NCI-H1417 treated with DMSO at 0.1 percent for 48 hours (cell line): ENCODE measurements at places on chromosomes 5 and 9.

DNA sequence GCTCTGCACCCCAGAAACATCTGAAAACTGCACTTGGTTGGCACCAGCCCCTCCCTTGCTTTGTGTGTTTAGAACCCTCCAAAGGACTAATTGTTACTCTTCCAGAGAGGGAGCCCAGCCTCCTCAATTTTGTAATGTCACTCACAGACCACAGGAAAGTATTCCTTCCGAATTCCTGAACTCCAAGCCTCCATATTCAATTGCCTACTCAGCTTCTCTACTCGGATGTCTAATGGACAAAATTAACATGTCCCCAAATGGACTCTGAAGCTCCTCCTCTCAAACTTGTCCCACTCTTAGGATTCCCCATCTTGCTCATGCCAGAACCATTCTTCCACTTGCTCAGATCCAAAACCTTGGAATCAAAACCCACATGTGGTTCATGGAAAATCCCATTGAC, 3.9 kb upstream of the TMEM171 start:
- no peak for DNase-seq

DNA sequence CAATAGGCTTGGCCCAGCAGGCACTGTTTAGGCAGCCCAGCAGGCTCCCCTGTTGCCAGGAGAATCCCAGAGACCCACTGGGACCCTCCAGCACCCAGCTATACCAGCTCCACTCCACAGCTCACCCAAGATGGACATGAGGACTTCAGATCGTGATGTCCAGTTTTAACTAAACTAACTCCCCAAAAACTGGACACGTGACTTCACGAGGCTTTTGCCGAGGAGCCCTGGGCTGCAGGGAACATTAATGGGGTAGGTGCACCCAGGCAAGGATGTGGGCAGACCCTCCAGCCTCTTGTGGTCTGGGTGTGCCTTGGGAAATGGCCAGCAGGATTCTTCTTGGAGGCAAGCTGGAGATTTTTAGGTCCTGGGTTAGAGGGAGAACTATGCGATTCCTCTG, 8.9 kb upstream of the NKD2 start:
- no peak for DNase-seq

DNA sequence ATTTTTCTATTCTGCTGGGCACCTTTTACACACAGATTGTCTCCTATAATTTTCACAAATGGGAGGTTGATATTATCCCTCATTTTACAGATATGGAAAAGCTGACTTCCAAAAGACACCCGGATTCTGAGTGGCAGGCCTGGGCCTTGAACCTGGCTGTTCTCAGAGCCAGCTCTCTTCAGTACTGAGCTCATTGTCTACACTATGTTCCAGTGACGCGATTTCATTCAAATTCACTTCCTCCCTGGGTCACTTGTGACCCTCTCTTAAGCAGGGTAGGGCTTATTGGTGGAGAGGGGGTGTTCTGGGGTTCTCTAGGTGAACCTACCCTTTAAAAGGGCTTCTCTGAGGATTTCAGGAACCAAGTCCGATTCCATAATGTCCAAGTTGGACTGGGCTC, 70.2 kb downstream of the ANKRD33B start:
- DNase-seq, result no peak

- DNase-seq, result peak; percentile 89
These were observed at the start of gene ISCA1 for GRCh38 chr9:86282077-86282978. Gene ISCA1, minus strand, starts transcription at chr9:86282538. Its CDS starts 80 bp downstream, at chr9:86282458.

- DNase-seq, result no peak
These were observed 166.7 kb downstream of the DAB2IP start for GRCh38 chr9:121818016-121818661.

GRCh38 chr9:94108584-94108983, 24.3 kb downstream of the PTPDC1 start:
- DNase-seq, result no peak

- no peak for DNase-seq
These were observed 9.1 kb downstream of the NEK6 start for GRCh38 chr9:124266826-124267201.

DNA sequence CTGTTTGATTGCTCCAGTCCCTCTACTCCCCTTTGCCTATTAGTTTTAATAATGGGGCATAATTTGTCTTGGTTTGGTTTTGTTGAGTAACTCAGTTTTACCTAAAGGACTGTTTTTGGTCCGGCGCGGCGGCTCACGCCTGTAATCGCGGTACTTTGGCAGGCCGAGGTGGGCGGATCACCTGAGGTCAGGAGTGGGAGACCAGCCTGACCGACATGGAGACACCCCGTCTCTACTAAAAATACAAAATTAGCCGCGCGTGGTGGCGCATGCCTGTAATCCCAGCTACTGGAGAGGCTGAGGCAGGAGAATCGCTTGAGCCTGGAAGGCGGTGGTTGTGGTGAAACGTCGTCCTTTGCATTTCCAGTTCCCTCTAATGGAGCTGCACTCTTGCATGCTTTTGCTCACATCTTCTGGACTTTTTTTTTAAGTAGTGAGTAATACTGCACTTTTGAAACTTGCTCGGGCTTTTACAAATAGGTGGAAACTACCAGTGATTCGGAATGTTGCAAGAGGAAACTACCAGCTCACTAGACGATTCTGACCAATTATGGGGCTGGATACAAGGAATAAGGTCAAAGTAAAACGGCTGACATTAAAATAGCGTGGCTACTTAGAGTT, 721 bp upstream of the MAML1 start:
- DNase-seq, result no peak

DNA sequence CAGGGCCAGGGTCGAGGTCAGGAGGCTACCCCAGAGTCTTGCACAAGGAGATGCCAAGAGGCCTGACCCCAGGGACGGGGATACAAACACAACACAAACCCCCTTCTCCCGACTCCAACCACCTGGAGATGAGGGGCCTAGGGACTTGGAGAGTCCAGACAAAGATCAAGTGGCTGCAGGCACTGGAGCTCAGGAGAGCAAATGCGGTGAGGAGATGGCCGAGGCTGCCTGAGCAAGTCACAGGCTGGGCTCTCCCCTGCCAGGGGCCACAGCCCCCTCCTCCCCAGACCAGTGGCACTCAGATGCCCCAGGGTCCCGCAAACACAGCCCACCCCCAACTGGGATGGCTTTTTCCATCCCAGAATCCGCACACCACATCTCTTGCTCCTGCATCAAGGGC, 15.8 kb downstream of the SH3GLB2 start:
- no peak for DNase-seq

DNA sequence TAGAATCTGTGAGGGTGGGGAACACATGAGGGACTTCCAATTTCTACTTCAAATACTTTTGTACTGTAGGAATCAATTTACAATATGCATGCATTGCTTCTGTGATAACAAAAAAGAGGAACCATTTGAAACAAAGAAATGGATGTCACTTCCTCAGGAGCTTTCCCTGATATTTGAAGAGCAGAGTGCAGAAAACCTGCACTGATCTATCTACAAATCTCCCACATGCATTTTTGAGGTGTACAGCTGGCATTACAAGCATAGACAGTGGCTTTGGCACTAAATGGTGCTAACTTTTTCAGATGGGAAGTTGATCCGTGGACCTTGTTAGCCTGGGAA, 27.7 kb downstream of the YIPF5 start:
- no peak for DNase-seq

DNA sequence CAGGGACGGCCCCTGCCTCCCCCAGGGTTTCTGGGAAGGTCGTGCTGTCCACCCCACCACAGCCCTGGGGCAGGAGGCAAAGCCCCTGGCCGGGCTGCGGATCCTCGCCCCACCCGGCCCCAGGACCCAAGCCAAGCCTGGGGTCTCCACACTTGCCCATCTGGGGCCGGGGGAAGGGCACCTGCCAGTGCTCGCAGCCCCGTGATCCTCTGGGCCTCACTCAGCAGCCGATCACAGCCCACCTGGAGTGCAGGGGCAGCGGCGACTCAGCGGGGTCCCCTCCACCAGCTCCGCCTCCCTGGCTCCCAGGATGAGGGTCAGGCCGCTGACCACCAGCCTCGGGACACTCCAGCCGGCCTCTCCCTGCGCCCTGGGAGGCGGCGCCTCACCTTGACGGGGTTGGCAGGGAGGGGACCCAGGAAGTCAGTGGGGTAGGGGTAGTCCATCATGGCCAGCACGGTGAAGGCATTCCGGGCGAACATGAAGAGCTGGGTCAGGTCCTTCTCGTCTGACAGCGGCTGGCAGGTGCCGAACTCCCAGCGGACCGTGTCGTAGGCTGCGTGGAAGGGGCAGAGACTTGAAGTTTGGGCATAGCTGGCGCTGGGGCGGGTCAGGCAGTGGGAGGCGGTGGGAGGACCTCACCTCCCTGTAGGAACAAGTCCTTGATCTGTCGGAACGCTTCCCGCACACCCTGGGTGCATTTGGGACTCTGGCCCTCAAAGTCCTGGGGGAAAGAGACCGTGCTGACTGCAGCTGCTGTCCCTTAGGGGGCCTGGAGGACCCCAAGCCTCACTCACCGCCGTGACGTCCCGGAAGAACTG, 1.8 kb downstream of the DPP7 start:
- no peak for DNase-seq

GRCh38 chr5:25005431-25005830, 360.7 kb upstream of the CDH10 start:
- DNase-seq, result no peak

GRCh38 chr9:20189871-20190270, 401.0 kb upstream of the SLC24A2 start:
- DNase-seq, result no peak
